RPMI7951 (cell line): ENCODE measurements at places on chromosomes 5 and 9. TPM values are rescaled to one million over a fixed set of nuclear protein-coding genes. Genes with fewer than 3 reads are reported as not detected.

MZB1 gene
- not detected in 2 replicates for total RNA-seq

OR1Q1 gene
- not detected in 2 replicates for total RNA-seq

TIMD4 gene
- not detected in 2 replicates for total RNA-seq

ANKRD18A gene
- total RNA-seq, result not detected in 2 replicates

IL5 gene
- not detected in 2 replicates for total RNA-seq

AK8 gene
- total RNA-seq, result not detected in 2 replicates
